Hindlimb muscle (tissue), 1 donor: ENCODE measurements at places on chromosomes 6 and 20. TPM values are rescaled to one million over a fixed set of nuclear protein-coding genes. Genes with fewer than 3 reads are reported as not detected.
A peak's percentile ranks its signal among the peaks of the same experiment; 100 is the strongest.

The L3MBTL1 gene
- polyA plus RNA-seq: 9.9 TPM

GRCh38 chr6:45398075-45398813 lies 20.5 kb upstream of the SUPT3H start:
- DNase-seq: no peak

DNA sequence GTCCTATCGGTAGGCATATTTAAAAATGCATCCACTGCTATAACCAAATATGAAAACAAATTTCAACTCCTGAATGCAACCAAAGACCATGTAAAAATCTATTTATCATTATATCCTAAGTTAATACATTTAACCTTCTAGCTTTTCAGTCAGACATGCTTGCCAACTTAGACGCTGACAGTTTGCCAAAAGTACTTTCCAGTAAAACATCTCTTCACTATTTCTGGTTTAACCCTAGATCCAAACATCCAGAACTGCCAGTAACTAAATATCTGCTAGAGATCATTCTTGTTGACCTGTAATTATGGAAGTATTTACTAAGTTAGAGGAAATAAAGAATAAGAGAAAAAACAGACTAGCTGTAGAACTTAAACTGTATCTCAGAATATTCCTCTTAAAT lies 210.2 kb upstream of the THEMIS start:
- DNase-seq: peak; percentile 15

The SIRPA gene
- polyA plus RNA-seq: 41.6 TPM

The TULP4 gene
- 21.4 TPM for polyA plus RNA-seq

DNA sequence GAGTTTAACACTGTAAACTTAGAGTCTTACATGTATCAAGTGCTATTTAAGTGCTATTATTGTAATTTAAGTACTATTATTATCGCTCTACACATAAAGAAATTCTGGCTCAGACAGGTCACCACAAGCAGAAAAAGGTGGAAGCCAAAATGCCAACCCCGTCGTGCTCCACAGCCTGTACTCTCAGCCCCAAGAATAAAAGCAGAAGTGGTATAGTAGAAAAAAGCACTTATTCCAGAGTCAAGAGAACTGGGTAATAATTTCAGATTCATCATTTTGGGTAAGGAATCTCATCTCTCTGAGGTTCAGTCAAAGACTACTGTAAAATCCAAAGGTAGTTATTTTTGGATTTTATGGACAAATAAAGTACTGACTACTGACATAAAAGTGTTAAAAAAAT lies 943 bp downstream of the ZUP1 start:
- no peak for DNase-seq

The BYSL gene
- polyA plus RNA-seq: 36.7 TPM

The BTN2A1 gene
- polyA plus RNA-seq: 27.4 TPM

The PKIG gene
- polyA plus RNA-seq: 57.2 TPM

- no peak for DNase-seq
These were observed 116.5 kb upstream of the COL21A1 start for GRCh38 chr6:56363796-56364430.

DNA sequence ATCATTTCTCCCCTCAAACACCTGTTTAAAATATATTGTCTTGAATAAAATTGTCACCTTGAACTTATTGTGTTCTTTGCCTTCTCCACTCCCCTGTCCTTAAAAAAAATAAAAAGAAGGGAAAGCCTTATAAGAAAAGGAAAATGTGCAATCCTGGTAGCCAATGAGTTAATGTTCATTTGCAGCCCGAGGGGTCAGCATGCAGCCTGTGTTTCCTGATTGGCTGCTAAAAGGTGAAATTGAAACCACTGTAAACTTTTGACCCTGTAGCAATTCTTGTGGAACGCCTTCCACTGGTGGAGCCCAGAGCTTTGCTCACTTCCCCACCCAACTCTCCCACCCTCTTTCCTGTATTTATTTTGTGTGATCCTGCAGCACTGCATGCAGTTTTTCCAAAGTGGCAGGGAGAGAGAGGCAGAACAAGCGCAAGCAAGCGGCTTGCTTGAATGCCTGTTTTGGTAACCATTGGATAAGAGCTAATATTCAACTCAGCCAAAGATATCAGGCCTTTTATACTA lies 74.9 kb downstream of the NCOA3 start:
- DNase-seq: peak; percentile 90

DNA sequence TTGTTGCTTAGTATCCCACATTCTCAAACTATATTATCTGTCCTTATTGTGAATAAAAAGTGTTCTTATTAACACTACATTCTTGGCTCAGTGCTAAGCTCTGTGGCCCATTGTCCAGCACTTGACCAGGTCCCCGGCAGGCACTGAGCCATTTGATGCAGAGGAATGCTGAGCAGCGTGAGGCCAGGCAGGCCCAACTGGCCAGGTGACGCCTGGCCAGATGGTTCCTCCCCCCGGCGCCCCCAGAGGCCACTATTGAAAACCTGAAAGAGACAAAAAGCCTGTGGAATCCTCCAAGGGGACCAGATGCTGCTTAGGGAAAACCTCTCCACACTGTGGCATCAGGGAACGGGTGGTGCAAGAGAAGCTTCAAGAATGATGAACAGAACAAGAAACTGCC lies 597.5 kb upstream of the JAG1 start:
- DNase-seq: no peak

GRCh38 chr6:37580176-37580955 lies 80.7 kb upstream of the CCDC167 start:
- no peak for DNase-seq

The MYCT1 gene
- polyA plus RNA-seq: 19.5 TPM

The CRISP2 gene
- polyA plus RNA-seq: not detected

DNA sequence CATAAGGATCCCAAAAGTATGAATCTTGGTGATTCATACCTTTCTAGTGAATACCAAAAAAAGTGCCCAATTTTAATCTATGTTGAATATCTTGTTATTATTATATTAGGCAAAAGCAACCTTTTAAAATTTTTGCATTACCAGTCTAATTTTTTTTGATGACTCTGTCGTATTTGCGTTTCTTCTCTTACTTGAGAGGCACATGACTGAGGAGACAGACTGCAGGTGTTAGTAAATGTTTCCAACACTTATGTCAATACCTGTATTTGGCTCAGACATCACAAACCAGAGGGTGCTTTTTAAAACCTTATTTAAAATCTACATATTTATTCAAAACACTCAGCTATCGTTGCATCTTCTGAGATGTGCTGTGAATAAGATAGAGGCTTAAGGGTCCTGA lies 27.1 kb downstream of the ID4 start:
- DNase-seq: no peak

- DNase-seq: no peak
These were observed 39.0 kb downstream of the MTRES1 start for GRCh38 chr6:107066697-107067659.

DNA sequence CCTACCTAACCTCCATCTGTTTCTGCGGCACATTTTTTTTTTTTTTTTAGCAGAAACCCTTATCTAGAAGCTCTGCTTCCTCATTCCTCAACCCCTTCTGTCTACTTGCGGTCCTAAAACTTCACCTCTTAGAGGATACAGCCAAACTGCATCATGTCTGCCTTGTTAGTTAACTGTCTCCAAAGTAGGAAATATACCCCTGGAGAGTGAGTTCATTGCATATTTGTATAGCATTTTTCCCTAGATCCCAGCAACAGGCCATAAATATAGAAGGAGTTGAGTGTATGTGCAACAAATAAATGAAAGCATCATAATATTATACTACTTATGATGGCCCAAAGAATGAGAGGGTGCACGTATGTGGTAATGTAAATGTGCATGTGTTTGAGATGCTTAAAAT lies 1288.6 kb upstream of the GJE1 start:
- DNase-seq: no peak

- no peak for DNase-seq
These were observed 296.2 kb downstream of the FARS2 start for GRCh38 chr6:5557506-5557905.

DNA sequence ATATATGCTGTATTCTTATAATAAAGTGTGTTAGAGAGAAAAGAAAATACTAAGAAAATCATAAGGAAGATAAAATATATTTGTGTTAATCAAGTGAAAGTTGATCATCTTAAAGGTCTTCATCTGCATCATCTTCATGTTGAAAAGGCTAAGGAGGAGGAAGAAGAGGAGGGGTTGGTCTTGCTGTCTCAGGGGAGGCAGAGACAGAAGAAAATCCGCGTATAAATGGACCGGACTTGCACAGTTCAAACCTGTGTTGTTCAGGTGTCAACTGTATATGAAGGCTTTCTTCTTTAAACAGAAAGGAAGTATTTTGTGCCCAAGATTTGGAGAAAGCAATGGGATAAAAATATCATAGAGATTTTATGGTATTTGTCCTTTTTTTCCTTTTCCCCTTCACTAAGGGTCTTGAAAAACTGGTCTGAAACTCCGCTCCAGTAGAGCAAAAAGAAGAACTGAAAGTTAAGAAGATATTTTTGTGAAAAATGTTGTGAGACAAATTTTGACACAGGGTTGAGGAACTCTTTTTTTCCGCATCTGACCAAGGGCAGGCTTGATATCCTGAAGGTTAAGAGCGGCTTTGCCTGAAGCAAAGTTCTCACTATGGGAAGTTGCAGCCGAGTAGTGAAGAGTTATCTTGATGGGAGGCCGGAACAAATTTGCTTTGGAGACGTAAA lies 350.7 kb downstream of the LAMA2 start:
- no peak for DNase-seq

DNA sequence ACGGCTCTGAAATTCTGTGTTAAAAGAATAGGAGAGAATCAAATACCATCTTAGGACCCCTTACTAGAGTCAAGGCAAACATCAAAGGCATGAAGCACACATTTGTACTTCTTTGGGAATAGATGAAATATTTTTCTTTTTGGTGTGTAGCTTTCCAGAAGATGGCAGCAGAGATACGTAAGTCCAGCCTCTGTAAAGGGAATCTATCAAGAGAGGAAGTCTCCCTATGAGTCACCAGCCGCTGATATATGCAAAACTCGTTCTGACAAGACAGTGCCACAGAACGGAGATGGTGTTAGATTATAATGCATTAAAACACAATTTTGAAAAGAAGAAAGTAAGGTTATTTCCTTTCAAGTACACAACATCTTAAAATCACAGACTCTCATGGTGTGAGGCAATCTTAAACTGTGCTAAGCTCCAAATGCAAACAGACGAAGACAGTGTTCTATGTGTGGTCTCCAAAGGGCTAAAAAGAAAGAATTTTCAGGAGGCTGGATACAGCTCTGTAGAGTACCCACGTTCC lies 120.0 kb upstream of the AGPAT4 start:
- DNase-seq: peak; percentile 75

The PRRT1 gene
- 1.6 TPM for polyA plus RNA-seq

DNA sequence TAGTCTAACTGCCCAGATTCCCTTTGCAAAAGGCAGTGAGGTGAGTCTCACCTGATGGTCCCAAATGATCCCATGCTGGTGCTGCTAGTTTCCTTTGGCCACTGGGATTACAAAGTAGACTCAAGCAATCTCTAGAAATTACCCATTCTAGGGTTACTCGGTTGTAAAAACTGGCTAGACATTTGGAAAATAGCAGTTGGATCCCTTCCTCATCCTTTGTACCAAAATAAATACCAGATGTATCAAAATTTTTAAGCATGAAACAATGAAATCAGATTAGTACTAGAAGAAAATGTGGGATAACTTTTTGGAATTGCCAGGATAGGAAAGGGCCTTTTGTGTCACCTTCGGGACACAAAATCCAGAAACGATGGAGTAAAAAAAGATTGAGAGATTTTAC lies 112.9 kb upstream of the TOP1 start:
- no peak for DNase-seq
